ENCODE measurements at places on chromosomes 1 and 21.

- peak; percentile 45 for DNase-seq
Measured at GRCh38 chr1:168608796-168609715, 32.7 kb downstream of the XCL1 start.

DNA sequence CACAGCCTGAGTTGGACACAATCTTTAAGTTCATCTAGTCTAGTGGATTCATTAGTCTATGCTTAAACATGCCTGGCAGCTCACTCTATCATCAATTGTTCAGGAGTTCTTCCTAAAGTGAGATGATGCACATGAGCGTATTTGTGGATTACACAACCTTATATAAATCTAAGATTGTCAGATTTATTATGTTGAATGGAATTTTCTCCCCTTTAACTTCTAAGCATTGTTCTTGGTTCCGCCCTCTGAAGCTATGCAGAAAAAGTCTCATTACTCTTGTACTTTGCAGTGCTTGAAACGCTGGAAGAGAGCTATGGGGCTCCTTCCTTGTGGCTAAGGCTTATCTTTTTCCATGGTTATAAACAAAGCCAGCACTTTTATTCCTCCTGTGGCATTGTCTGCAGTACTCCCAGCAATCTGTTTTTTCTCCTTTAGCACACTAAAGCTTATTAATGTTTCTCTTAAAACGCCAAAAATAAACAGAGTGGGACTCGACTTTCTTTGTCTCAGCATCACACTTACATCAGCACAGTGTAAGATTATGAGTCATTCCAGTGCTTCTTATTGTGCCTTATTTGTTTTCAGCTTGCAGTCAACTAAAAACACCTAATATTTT is 316.8 kb upstream of the CAMK1G start:
- DNase-seq = peak; percentile 35

- DNase-seq = no peak
Measured at GRCh38 chr1:99370476-99370875, 106.2 kb downstream of the PLPPR4 start.

- DNase-seq = no peak
Measured at GRCh38 chr21:14116080-14116481, 94.7 kb downstream of the LIPI start.

- DNase-seq = no peak
Measured at GRCh38 chr1:3003039-3003940, 18.0 kb upstream of the ACTRT2 start.

DNA sequence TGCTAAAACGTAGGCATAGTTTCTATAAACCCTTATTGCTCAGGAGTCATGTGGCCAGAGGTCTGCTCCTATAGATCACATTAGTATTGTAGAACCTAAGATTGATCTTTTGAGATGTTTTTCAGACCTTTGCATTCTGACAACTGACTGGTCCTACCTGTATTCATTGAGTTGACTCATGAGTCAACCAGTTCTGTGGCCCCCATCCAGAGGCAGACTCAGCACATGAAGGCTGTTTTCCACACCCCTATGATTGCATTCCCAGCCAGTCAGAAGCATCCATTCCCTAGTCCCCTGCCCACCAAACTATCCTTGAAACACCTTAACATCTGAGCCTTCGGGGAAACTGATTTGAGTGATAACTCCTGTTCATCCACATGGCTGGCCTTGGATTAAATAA is 451.7 kb downstream of the SIPA1L2 start:
- DNase-seq = no peak

GRCh38 chr1:175552306-175552705 is 191.1 kb downstream of the TNR start:
- DNase-seq = no peak

DNA sequence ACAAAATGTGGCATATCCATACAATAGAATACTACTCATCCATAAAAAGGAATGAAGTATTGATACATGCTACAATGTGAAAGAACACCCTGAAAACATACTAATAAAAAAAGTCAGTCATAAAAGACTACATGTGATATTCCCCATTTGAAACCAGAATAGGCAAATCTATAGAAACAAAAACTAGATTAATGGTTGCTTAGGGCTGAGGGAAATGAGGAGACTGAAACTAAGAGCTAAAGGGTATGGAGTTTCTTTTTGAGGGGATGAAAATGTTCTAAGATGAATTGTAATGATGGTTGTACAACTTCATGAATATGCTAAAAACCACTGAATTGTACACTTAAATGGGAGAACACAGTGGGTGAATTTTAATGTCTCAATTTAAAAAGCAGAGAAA is 50.9 kb downstream of the ACBD6 start:
- no peak for DNase-seq

DNA sequence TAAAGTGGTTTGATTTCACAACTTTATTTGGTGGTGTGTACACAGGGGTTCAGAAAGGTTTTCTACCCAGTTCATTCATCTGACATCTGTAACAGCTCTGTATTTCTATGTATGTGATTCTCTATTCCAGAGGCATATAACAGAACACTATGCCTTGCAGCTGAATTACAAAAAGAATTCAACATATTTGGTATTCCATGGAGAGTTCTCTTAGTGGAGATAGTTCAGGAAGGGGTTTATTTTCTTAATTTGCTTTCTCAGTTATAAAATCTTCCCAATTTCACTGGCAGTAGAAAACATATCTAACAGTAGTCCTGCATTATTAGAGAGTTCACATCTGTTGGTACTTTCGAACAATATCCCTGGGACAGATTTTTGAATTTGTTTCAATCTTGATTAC is 207.9 kb upstream of the LYPLAL1 start:
- no peak for DNase-seq

DNA sequence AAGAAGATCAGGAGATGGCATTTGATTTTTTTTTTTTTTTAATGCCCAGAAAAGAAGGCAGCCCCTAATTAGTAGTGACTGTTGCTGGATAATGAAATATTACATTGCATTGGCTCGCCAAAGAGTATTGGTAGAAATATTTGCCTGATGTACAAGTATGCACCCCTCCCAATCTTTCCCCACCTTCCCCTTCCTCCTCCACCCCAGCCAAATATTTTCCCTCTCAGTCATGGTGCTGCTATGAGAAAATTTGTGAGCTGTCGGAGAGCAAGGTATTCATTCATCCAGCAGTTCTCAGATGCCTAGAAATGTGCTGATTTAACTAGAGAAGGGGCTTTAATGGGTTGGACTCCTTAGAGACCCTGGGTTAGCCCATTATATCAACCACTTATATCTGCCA is 50.5 kb upstream of the IKBKE start:
- DNase-seq = peak; percentile 80

DNA sequence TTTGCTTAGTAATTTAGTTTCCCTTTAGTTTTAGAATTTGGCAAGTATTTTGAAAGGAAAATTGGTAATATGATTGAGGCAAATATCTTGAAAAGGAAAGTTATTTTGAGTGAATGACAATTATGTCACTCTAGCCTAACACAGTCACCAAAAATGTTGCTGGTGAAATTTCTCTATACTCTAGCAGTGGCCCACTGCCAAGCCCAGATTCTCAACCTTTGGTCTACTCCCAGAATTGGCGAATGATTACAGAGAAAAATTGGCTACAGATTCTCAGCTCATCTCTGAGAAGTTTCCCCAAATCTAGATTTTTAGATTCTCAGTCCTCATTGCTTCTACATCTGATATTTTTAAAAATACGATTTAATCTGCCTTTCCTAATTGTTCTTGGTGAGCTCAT is 84.9 kb downstream of the PIGK start:
- peak; percentile 47 for DNase-seq

DNA sequence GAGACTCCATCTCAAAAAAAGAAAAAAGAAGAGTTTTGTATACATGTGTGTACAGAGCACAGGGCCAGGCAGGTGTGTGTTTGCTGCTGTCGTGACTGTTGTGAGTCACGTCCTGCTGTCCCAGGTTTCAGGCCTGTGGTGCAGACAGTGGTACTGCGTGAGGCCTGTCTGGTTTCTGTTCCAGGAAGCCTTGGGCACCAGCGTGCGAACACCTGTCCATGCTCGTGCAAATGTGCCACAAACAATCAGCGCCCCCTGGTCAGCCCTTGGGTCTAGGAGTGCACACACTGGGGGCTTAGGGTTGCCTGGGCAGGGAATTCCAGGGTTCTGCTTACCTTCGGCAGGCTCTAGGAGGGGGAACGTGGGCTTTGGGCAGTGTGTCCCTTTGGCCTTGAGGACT is 16.9 kb downstream of the GPR157 start:
- no peak for DNase-seq

- no peak for DNase-seq
Measured at GRCh38 chr21:25676451-25676850, 37.4 kb downstream of the JAM2 start.

DNA sequence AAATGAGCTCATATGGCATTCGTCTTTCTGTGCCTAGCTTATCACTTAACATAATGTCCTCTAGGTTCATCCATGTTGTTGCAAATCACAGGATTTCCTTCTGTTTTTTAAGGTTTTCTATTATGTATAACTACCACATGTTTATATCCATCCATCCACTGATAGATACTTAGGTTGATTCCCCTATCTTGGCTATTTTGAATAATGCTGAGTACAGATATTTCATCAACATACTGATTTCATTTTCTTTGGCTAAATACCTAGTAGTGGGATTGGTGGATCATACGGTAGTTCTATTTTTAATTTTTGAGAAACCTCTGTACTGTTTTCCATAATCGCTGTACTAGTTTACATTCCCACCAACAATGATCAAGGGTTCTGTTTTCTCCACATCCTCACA is 45.0 kb downstream of the GORAB start:
- DNase-seq = no peak

DNA sequence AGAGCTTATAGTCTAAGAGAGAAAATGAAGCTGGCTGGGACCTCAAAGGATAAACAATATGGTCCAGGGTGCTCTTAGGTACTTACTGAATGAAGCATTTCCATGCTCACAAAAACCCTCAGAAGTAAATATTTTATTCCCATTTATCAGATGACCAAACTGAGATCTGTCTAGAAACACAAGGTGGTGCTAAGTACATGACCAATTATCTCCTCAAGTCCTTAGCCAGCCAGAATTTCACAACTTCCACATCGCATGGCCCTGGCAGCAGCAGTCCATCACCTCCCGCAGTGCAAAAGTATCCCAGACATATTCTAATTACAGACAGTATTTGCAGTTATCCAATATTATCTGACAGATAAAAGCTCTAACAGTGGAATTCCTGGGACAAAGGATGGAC is 321.7 kb upstream of the PROX1 start:
- DNase-seq = no peak

- DNase-seq = no peak
Measured at GRCh38 chr1:152448095-152448494, 34.0 kb upstream of the CRNN start.

DNA sequence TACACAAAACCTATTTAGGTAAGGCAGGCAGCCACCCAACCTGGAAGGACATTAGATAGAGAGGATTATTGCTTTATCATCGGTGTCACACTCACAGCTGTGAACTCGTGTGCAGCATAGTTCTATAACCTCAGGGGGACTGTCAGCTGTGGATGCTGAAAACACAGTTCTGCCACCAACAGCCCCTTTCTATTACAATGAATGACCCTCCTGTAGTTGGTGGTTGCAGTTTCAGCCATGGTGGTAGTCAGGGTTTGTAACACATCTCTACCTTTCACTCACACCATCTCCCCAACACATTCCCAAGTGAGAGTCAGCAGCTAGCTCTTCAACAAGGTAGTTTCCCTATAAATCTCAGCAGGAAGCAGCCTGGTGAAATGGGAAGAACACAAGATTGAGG is 136.8 kb downstream of the ZC3H11B start:
- DNase-seq = no peak

GRCh38 chr1:23558140-23558871 is 995 bp downstream of the ID3 start:
- peak; percentile 34 for DNase-seq

- DNase-seq = no peak
Measured at GRCh38 chr1:162930976-162931560, 70.1 kb upstream of the CCDC190 start.

DNA sequence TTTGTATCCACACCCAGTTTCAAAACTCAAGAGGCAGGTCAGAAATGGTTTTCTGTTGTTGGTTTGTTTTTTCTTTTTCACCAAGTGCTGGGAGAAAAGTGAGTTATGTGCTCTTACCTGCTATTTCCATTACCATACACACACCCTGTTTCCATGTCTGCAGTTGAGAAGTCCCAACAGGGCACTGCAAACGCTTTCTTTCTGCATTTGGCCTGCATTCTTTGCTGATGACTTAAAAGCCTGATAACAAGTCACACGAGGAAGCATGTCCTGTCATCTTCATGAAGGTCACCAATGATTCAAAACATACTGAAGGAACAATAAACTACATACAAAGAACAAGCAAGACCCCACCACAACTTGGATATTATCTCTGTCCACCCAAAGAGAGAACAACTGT is 24.8 kb upstream of the KCNE1 start:
- DNase-seq = peak; percentile 37

- no peak for DNase-seq
Measured at GRCh38 chr1:245043611-245043940, 111.2 kb upstream of the KIF26B start.

GRCh38 chr1:60835649-60836048 is 246.7 kb upstream of the NFIA start:
- DNase-seq = no peak

GRCh38 chr1:220787069-220787619 is 431 bp downstream of the MTARC1 start:
- no peak for DNase-seq

GRCh38 chr1:62437273-62437940 is 558 bp downstream of the USP1 start:
- DNase-seq = no peak

- DNase-seq = no peak
Measured at GRCh38 chr1:4033713-4034112, 133.6 kb upstream of the C1orf174 start.

GRCh38 chr1:201110616-201111015 is 1.6 kb downstream of the CACNA1S start:
- no peak for DNase-seq

- DNase-seq = no peak
Measured at GRCh38 chr1:43743206-43743605, 35.9 kb downstream of the ST3GAL3 start.

DNA sequence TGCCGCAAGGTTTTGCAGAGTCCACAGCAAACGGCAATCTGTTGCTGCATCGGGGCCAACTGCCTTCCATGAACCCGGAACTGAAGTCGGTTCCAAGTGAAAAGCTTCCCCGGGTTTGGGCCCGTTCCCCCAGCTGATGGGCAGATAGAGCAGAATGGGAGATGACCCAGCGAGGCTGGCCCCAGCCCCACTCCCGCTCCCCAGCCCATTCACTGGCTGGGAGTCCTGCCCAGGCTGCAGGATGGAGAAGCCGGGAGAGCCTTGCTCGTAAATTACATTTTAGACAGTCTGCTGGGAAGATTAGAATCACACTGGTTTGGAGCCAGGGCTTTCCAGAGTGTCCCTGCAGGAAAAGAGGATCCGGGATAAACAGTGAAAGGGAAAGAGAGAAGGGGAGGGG is 31.6 kb upstream of the PAX7 start:
- no peak for DNase-seq

DNA sequence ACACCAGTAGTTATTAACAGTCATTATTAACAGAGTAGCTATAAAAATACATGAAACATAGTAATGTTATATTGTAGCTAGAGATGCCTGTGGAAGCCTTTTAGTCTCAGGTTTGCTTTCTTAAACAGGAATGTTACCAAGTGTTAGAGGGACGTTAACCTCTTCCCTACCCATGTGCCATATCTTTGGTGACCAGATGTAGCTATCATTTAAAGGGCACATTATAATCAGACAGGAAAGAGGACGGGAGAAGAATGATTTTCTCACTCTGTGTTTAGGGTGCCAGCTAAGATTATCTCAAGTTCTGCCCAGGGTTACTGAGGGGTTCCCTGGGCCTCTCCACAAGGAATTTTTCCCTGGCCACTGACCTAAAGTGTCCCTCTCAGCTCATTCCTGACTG is 20.9 kb upstream of the UBL4B start:
- DNase-seq = no peak

GRCh38 chr1:1356796-1357401 is 1.5 kb downstream of the MXRA8 start:
- no peak for DNase-seq

Data from fibroblast of upper back skin (primary cell).